ENCODE measurements at places on chromosomes 3 and 15.

GRCh38 chr3:49641921-49642707 is 32.0 kb upstream of the APEH start:
- DNase-seq: no peak

DNA sequence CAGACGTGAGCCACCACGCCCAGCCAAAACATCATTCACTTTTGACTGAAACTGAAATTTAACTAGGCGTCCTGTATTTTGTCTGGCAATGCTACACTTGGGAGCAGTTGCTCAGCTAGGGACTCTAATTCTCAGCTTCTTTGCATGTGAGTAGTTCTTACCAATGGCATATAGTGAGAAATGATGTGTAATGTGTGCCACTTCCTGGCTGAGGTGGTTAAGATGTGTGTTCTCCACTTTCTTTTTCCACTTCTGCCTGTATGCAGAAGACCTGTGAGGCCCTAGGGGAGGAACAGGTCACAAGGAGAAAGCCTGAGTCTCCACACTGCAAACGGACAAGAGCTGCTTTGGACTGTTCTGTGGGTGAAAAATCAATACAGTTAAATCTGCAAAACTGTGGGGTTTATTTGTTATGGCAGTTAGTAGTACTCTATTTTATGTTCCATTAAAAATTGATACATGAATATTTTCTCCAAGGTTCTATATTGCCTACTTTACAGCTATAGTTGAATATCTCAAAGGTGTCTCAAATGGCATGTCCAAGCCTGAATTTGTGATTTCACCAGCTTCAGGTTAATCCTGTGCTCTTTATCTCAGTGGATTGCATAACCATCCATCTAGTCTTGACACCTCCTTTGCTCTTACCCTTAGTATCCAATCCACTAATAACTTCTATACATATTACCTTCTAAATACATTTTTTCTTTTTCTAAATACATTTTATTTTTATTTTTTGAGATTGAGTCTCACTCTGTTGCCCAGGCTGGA is 59.3 kb downstream of the NR1D2 start:
- no peak for DNase-seq

DNA sequence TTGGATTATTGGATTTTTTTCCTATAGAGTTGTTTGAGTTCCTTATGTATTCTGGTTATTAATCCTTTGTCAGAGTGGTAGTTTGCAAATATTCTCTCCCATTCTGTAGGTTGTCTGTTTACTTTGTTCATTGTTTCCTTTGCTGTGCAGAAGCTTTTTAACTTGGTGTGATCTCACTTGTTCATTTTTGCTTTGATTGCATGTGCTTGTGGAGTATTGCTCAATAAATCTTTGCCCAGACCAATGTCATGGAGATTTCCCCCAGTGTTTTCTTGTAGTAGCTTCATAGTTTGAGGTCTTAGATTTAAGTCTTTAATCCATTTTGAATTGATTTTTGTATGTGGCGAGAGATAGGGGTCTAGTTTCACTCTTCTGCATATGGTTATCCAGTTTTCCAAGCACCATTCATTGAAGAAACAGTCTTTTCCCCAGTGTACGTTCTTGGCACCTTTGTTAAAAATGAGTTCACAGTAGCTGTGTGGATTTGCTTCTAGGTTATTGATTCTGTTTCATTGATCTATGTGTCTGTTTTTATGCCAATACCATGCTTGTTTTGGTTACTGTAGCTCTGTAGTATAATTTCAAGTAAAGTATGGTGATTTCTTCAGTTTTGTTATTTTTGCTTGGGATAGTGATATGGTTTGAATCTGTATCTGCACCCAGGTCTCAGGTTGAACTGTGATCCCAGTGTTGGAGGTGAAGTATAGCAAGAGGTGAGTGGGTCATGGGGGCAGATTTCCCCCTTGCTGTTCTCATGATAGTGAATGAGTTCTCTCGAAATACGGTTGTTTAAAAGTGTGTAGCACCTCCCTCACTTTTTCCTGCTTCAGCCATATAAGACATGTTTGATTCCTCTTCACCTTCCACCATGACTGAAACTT is 46.1 kb upstream of the TNFSF10 start:
- no peak for DNase-seq

DNA sequence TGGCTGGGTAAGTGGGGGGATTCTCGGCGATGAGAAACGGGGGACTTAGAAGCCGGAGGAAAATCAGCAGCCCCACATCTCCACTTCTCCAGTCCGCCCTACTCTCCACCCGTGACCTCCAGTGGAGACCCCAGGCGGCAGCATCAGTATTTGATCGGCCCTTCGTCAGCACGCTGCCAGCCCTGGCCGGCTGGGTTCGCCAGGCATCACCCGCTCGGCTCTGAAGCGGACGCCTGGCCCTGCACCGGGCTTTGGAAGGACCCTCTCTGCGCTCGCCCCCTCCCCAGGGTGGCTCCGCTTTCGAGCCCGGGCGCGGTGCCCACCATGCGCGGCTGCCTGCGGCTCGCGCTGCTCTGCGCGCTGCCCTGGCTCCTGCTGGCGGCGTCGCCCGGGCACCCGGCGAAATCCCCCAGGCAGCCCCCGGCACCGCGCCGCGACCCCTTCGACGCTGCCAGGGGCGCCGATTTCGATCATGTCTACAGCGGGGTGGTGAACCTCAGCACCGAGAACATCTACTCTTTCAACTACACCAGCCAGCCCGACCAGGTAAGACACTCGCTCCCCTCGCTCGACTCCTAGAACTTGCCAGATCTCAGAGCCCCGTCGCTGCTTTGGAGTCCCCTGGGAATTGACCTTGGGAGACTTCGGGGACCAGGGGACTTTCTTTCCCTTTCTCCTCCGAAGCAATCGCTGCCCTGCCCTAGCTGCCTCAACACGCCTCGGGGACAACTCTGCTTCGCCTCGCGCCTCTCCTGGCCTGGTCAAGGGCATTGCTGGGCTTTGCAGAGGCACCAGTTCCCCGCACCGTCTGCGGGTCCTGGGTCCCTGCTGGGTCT is 561 bp downstream of the SIDT1 start:
- DNase-seq: peak; percentile 37

- DNase-seq: no peak
These were observed 110.3 kb downstream of the HCN4 start for GRCh38 chr15:73258271-73259108.

GRCh38 chr3:139808201-139808600 is 126.8 kb upstream of the CLSTN2 start:
- no peak for DNase-seq

DNA sequence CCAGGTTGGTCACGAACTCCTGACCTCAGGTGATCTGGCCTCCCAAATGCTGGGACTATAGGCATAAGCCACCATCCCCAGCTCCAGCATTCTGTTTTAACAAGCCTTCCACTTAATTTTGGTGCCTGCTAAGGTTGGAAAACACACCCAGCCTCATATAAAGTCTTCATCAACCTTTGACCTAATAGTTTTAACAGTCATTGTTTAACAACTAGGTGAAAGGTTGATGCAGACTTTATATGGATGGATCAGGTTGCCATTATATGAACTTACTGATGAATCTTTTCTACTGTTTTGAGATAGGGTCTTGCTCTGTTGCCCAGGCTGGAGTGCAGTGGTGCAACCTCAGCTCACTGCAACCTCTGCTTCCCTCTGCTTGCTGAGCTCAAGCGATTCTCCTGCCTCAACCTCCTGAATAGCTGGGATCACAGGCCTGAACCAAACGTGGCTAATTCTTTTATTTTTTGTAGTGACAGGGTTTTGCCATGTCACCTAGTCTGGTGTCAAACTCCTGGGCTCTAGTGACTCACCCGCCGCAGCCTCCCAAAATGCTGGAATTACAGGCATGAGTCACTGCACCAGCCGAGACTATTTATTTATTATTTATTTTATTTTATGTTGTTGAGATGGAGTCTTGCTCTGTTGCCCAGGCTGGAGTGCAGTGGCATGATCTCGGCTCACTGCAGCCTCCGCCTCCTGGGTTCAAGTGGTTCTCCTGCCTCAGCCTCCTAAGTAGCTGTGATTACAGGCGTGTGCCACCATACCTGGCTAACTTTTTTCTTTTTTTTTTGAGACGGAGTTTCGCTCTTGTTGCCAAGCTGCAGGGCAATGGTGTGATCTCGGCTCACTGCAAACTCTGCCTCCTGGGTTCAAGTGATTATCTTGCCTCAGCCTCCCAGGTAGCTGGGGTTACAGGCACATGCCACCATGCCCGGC is 3.1 kb upstream of the RPAP1 start:
- no peak for DNase-seq

- no peak for DNase-seq
These were observed 68.1 kb downstream of the NOX5 start for GRCh38 chr15:69082554-69082953.

DNA sequence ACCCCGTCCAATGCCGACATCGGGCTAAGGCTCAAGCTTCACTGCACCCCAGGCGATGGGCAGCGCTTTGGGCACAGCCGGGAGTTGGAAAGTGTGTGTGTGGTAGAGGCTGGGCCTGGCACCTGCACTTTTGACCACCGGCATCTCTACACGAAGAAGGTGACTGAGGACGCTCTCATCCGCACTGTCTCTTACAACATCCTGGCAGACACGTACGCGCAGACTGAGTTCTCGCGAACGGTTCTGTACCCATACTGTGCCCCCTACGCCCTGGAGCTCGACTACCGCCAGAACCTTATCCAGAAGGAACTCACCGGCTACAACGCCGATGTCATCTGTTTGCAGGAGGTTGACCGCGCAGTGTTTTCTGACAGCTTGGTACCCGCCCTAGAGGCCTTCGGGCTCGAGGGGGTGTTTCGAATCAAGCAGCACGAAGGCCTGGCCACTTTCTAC is 1.0 kb downstream of the PDE12 start:
- DNase-seq: no peak

DNA sequence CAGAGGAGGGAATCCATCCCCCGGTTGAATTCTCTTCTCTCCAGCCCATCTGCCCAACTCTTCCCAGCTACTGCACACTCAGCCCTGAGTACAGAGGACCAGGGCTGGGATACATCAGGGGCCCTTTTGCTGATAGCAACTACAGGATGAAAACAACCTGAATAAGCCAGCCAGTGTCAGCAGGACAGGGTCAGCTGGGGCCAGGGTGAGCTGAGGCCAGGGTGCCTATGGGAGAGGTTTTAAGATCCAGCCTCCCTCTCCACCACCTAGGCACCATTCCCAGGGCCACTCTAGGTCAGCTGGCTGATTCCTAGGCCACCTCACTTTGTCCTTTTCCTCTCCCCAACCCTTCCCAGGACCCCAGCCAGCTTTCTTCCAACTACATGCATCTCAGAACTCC is 83.8 kb downstream of the MRPL46 start:
- no peak for DNase-seq

- DNase-seq: no peak
These were observed 100.4 kb downstream of the MYO5A start for GRCh38 chr15:52428297-52428696.

DNA sequence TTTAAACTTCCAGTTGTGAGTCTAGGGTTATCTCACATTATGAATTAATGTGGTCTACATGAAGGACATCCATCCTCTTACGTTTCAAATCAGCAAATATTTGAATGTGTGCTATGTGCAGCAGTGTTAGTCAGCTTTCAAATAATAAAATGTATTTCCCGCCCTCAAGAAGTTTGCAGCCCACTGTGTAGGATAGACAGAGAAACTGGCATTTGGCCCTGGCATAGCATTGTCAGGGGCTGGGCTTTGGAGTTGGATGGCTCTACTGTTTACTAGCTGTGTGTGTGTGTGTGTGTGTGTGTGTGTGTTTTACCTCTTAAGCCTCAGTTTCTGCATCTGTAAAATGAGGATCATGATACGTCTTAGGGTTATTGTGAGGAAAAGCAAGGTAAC is 400.5 kb upstream of the C2CD4B start:
- no peak for DNase-seq

DNA sequence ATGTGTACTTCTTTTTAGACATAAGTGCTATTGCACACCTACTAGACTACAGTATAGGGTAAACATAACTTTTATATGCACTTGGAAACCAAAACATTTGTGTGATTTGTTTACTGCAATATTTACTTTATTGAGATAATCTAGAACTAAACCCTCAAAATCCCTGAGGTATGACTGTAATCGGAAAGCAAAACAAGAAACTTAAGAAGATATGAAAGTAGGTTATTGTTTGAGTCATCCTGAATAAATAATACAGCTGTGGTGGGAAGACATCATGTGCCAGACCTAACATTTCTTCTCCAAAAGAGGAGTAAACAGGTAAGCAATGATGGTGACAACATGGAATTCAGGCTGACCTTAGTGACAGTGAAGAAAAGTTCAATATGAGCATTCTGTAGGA is 765.5 kb downstream of the OTOL1 start:
- DNase-seq: no peak

GRCh38 chr3:112486811-112487505 is 12.3 kb downstream of the BTLA start:
- DNase-seq: no peak

DNA sequence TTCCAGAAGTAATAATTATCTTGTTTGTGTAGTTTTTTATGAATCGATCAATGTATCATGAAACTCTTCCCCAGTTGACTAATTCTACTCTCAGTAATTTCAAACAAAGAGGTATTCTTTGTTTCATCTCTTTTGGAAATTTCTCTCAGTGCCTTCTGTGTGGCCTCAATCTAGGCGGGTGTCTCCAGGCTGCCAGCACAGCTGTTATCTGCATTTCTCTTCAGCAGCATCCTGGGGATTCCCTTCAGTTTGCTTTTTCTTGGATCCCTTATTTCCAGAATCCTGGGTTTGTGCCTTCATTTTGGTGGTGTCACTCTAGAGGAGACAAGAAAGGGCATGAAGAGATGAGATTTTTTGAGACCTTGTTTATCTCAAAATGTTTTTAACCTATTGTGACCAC is 22.7 kb downstream of the NIPA2 start:
- DNase-seq: no peak

DNA sequence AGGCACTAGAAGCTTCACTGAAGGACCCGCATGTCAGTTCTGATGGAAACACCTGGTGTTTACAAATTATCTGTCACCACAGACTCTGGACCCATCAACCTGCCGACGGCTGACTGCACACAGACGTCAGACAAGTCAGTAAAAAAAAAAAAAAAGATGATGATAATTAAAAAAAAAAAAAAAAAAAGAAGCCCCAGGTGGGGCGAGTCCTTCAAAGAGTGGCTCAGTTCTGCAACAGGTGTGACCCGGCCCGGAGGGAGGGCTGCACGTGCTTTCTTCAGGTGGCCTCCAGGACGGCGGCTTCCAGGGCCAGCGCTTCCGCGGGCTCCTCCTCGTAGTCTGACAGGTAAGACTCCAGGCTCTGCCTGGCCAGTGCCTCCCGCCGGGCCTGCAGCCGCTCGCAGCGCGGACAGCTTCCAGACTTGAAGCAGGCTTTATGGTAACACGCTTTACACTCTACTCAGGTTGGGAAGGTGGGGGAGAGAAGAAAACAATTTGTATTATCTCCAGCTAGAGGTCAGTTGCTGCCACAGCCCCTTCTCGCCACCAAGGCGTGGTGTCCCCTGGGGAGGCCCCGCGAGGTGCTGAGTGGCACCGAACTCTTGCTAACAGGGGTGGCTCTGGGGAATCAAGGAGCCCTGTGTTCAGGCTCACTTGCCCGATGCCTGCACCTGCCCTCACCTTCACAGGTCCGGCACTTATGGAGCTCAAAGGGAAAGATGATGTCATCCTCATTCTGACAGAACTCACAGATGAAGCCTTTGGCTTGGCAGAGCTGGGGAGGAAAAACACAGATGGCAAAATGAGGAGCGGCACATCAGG is 61.8 kb downstream of the RUBCN start:
- no peak for DNase-seq

GRCh38 chr3:51190199-51190598 is 194.9 kb upstream of the MANF start:
- no peak for DNase-seq

GRCh38 chr3:128846486-128846891 is 32.9 kb upstream of the ACAD9 start:
- no peak for DNase-seq
